Activated T-cell treated with anti-CD3 and anti-CD28 coated beads for 4 hours (primary cell): ENCODE measurements at places on chromosomes 11 and 22.

GRCh38 chr11:34915136-34916014, 804 bp downstream of the APIP start:
- DNase-seq, result no peak

DNA sequence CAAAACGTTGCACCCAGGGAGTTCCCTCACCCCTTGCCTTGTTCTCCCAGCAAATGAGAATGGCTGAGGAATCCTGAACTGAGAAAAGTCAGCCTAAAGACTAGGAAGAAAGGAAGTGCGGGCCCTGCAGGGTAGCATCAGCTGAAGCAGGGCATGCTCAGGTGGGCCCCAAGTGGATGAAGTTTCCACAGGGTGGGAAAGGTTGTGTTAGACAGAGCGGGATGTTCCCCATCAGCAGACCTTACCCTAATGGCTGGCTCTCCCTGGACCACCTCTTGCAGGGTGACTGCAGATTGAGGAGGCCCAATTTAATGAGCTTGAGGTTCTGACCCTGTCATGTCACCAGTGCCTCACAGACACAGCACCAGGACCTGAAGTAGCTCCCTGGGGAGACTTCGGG, 81.5 kb upstream of the MYOD1 start:
- DNase-seq, result no peak

- DNase-seq, result no peak
These were observed 373.5 kb downstream of the GUCY1A2 start for GRCh38 chr11:106644824-106645223.

DNA sequence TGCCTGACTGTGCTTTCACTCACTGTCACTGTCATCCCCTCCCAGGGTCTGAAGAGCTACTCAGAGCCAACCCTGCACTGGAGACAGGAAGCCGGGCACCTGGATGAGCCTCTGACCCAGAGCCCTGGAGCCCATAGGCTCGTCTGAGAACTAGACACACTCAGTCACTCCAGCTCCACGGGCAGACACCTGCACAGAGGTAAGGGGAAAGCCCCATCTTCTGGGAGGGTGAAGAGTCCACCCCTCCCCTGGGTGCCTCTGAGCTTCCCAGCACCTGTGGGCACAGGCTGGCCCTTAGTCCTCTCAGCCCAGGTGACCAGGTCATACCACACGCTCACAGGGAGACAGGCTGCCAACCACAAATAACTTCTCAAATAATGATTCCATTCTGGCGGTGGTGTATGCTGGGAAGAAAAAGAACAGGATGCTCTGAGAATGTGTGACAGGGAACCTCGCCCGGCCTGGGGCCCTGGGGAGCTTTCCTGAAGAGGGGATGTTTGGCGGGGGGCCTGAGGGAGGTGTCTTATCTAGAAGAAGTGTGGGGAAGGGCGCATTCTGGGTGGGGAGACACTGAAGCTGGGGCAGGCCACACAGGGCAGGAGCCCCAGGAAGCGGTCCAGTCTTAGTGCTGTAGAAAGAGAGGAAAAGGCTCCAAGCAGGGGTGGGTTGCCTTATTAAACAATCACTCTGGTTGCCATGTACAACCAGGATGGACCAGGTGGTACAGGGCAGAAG, 5.3 kb downstream of the CCDC157 start:
- no peak for DNase-seq

GRCh38 chr11:2308713-2309112, 6.9 kb downstream of the TSPAN32 start:
- no peak for DNase-seq

DNA sequence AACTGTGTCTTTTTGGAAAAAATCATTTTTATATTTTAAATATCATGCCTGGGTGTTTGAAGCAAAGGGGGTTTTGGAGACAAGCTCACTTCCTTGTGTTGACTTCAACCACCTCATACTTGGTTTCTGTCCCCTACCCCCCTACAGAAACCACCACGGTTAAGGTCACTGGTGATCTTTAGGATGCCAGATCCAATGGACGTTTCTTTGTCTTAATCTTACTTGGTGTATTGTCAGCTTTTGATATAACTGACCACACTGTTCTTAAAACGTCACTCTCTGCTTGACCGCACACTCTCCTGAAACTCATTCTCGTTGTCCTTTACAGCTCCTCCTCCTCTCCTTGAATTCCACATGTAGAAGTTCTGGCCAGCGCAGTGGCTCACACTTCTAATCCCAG, 34.8 kb upstream of the SWAP70 start:
- DNase-seq, result no peak

DNA sequence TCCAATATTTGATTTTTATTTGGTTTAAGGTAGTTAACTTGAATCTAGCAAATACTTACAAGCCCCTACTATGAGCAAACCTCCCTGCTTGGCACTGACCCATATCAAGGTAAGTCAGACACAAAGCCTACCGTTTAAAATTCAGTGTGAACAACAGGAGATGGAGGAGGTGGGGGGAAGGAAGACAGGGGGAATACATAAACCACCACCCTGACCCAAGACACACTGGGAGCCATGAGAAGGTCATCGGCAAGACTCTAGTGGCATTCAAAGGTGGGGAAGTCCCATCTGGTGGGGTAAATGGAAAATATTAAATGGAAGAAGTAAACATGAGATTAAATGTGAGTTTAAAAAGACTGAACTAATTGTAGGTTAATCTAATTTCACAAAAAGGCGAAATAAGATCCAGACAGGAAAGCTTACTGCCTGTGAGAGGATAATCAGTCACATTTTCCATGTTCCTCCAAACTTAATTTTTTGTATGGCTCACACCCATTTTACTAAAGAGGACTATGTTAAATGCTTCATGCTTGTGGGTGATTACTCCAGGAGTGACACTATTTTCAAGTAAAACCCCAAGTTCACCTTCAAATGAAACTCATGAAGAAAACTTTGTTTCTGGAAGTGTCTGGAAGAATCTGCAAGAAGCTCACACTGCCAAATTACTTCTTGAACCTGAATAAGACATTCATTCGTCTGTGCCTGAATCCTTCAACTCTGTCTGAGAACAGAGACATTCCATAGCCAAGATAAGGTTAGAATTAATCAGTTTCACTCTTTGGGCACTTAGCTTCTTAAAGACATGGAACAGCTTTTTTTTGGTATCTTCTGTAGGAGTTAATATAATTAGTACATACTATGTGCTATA, 51.7 kb downstream of the PITPNB start:
- no peak for DNase-seq

DNA sequence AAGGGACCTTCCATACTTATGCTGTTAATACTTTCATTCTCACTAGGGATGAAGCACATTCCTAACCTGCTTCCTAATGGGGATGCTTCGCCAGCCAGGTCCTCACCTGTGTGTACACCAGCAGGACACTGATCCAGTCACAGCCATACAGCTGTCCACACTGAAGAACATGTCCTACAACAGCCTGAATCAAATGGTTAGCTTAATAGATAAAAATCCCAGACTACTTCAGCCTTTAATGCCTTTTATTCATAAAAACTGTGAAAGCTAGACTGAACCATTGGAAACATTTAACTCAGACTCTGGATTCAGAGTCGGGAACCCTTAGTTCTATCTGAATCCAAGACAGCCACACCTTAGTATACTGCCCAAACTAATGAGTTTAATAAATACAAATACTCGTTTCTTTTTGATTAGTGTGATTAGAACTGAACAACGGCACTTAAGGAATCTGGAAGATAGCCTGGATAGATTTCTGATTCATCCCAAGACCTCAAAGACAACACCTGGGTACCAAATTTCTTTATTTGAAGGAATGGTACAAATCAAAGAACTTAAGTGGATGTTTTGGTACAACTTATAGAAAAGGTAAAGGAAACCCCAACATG, 3.3 kb downstream of the FTH1 start:
- DNase-seq, result no peak

- no peak for DNase-seq
These were observed 328.3 kb downstream of the TBC1D22A start for GRCh38 chr22:47090591-47091245.

DNA sequence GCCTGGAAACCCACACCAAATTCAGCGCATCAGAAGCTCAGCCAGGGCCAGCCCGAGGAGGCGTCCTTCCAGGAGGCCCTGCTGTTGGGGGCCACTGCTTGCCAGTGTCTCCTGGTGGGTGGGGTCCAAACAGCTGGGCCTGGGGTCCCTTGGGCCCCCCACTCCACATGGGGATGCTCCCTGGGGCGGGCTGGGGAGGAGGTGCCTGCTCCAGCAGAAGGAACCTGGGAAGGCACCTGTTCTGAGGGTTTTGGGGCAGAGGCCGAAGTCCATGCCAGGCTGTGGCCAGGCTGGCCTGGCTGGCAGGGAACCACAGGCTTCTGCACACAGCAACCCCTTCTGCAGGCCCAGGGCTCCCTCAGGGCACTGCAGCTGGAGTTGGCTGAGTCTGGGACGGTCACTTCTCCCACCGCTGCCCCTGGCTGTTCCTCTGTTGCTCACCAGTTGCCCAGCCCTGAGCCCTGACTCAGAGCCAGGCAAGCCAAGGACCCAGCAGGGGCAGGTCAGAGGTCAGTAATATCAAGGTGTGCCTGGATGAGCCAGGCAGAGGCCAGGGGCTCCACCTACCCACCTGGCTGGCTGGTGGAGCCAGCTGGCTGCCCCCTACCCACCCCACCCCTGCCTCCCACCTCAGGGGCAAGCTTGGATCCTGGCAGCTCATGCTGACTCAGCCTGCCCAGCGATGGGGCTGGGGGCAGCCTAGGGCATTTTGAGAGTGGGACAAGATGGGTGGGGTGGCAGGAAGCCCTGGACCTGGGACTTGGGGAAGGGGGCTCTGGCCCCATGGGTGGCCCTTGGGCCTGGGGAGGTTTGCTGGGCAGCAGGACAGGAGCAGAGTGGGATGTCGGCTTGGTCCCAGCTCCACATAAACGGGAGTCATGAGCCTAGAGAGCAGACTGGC, 12.0 kb upstream of the PHLDA2 start:
- no peak for DNase-seq

DNA sequence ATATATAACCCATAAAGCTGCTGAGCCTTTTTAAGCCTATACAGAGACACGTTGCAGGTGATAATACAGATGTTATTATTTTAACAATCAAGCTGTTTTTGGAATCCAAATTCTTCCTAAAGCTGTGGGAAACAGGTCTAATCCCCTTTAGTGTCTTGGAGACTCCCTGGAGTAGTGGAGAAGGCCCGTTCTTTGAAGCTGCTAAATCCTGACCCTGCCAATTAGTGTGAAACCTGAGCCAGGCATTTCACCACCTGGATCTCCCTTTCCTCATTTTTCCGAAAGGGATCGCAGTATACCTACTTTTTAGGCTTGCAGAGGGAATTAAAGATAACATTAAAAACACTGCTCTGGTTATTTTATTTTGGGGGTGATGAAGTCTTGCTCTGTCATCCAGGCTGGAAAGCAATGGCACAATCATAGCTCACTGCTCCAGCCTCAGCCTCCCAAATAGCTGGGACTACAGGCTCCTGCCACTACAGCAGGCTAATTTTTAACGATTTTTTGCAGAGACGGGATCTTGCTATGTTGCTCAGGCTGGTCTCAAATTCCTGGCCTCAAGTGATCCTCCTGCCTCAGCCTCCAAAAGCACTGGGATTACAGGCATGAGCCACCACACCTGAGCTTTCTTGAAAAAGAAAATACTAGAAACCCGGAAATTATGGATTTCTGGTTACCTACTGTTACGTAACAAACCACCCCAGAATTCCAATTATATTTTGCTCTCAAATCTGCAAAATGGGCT, 1.7 kb upstream of the EIF4ENIF1 start:
- no peak for DNase-seq

DNA sequence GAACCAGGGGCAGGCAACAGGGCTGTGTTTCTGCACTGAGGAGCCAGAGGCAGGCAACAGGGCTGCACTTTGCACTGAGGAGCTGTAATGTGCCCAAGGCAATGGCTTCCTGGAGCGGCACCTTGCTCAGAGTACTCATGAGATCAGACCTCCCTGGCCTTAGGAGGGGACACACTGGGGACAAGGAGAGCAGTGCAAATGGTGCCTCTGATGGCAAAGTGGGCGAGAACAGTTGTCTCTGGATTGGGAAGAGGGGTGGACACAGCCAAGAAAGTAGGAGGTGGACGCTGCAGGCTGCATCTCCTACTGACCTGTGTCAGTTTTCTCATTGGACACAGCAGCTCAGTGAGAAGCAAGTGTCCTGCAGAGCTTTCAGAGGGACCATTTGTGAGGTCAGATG, 1443.3 kb downstream of the TBC1D22A start:
- DNase-seq, result no peak

DNA sequence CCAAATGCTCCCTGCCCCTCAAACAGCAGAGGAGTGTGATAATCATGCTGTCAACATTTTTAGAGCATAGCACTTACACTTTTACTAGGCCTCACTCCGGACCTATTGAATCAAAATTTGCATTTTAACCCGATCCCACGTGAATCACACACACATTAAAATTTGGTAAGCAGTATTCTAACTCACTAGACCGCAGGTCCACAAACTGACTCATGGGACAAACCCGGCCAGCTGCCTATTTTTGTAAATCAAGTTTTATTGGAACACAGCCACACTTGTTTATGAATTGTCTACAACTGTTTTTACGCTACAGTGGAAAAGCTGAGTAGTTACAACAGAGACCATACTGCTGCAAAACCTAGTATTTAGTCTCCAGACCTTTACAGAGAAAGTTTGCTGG, 43.3 kb downstream of the SNX19 start:
- no peak for DNase-seq

GRCh38 chr11:107252429-107253161, 205.0 kb downstream of the CWF19L2 start:
- no peak for DNase-seq

DNA sequence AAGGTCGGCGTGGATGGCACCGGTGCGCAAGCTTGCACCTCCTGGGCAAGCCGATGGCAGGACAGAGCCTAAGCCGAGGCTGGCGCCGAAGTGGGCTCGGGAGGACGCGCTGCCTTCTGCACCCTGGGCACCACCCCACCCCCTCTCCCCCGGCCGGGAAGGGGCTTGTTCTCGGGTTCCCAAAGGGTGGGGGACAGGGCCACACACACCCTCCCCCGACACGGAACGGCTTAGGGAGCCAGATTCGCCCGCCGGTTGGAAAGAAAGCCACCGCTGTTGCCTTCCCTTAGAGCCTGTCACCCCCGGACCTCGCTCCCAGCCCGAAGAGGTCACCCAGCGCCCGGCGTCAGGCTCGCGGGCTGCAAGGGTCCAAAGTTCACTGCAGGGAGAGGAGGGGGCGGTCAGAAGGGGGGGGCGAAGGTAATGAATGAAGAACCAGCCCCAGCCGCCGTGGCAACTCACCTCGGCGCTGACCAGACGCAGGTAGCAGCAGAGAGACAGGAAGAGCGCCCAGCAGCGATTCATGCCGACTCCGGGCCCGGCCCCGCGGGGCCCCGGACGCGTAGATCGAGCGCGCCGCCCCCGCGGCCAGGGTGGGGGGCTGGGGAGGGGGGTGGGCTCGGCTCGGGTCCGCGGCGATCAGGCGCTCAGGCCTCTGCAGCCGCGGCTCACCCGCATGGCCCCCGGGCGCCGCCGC, 1.2 kb downstream of the PDGFB start:
- no peak for DNase-seq

DNA sequence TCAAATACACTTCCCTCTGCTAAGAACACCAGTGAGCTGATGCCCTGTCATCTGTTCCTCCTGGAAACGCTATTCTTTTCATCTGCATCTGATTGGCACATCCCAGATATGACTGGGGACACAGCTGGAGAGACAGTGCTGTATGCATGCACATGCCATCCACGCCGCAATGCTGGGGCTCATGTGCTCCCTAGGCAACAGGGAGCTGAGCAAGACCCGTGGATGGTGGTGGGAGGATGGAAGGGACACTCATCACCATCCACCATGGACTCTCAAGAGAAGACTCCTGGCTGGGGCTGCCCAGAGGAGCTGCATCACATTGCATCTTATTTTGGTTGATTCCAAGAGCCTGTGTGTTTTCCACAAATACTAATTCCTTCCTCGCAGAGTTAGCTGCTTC, 534.9 kb downstream of the OPCML start:
- no peak for DNase-seq

- no peak for DNase-seq
These were observed 4.8 kb upstream of the SAA2 start for GRCh38 chr11:18253233-18253632.
